ENCODE measurements at places on chromosomes 5 and 9.

DNA sequence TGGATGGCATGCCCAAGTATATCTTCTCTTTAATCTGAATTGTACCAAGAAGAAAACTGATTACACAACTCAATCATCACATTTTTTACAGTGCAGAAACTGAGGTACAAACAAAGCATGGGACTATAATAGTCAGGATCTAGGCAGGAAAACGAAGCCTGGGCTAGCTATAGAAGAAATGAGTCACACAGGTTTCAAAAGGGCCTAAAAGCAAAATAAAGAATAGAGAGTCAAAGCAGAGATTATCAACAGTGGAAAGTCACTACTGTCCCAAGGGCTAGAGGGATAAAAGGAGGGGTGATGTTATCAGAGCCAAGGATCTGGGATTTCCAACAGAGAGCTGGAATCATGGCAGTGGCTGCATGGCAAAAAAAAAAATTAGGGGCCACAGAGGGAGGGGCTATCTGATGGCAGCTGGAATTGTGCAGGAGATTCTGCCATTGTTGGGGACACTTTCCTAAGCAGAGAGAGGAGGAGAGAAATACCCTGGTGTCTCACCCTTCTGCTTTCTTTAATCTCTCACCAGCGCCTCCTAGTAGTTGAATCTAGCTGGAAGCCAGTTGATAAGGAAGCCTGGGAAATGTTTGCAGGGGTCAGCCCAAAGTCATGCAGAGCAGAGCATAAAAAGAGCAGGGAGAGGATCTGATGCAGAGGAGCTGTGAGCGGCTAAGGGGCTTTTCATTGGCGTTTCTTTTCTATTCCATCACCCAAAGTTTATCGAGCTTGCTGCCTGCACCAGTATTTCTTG, 343.2 kb downstream of the ACTL7B start:
- DNase-seq: no peak

DNA sequence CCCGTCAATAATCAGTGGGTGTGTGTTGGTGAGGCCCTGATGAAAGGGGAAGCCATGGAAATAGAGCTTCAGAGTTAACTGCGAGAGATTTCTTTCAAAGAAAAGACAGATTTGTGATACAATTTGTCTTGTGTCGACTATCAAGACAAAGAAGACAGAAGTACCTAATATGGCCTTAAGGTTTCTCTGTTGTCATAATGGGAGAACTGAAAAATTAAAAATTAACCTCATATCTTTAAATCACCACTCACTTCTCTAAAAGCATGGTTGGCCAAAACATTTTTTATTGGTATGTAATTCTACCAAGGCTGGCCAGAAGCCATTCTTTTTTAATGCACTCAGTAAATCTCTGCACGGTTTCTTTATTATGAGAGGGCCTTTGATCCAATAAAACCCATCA, 282.9 kb upstream of the WWC1 start:
- no peak for DNase-seq

DNA sequence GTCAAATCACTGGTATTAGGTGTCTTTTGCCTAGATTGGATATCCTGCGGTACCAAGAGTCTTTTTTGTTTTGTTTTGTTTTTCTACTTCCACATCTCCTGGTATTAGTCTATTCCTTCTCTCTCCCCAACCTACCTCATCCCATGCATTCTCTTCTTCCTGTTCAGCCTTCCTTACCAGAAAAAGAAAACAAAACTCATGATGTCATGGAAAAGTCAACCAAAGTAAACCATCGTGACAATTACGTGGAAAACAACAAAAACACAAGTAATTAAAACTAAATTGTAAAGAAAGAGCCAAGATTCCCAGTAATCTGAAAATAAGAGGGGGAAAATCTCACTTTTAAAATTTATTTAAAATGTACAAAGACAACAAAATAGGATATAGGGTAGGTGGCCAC, 38.3 kb downstream of the TMEM167A start:
- no peak for DNase-seq

DNA sequence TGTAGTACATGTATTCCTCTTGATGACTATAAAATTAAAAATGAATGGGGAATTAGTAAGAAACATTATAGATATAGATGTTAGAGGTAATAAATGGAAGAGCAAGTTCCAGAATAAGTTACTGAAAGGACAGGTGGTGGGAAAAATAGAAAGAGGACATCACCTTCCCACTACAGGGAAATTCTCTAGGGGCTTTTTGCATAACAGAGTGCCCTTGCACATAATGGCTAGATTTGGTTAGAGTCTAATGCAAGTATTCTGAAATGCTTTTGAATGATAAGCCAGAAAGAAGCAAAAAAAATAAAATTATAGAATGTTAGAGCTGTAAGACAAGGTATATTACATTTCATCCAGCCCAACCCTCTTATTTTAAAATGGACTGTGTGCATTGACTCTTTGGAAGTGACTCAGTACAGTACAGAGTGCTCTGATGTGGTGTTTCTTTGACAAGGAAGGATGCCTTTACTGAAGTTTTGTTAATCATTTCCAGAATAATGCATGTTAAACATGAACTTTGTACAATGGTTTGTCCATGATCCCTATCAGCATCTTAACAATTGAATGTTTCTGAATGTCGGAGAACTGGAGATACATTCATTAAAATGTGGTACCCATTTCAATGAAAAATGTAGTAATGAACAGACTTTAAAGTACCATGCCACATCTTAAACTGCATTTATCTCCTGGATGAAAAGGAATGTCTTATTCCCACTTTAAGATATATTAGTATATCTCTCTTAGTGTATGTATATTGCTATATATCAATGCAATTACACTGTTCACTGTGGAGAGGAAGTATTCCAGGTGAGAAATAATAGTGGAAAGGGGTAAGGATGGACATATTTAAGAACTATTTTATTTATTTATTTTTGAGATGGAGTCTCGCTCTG, 391.1 kb downstream of the ADGRV1 start:
- no peak for DNase-seq

- DNase-seq: no peak
Measured at GRCh38 chr9:98504298-98505282, 204.1 kb downstream of the GABBR2 start.

GRCh38 chr5:154625031-154625430, 130.1 kb upstream of the LARP1 start:
- no peak for DNase-seq

- no peak for DNase-seq
Measured at GRCh38 chr5:156128026-156128425, 198.9 kb upstream of the SGCD start.

DNA sequence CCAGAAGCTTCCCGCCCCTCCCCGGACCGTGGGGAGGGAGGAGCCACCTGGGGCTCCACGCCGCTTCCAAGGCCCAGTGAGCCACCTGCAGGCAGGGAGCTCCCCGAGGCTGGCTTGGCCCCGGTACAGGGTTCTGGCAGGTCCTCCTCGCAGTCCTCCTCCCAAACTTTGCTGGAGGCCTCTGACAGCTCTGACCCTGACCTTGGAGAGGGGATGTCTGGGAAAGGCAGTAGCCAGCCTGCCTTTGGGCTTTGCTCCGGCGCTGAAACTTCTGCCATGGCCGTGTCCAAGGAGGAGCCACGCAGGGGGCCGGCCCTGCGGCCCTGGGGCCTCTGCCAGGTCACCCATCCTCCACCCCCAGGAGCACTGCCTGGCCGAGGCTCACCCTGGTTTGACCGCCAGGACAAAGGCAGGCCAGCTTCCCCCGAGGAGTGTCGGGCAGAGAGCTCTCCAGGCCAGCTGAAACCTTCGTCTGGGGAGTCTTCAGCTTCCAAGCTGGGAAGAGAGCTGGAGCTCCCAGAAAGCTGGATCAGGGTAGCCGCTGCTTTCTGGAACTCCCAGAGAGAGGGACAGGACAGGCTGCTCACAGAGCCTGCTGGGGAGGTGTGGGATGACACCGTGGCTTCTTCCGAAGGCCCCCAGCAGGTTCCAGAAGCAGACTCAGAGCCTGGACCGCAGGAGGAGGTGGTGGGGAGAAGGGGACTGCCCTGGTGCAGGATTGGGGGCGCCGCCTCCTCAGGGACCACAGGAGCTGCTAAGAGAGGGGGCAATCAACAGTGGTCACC, 9.0 kb upstream of the QSOX2 start:
- DNase-seq: no peak

DNA sequence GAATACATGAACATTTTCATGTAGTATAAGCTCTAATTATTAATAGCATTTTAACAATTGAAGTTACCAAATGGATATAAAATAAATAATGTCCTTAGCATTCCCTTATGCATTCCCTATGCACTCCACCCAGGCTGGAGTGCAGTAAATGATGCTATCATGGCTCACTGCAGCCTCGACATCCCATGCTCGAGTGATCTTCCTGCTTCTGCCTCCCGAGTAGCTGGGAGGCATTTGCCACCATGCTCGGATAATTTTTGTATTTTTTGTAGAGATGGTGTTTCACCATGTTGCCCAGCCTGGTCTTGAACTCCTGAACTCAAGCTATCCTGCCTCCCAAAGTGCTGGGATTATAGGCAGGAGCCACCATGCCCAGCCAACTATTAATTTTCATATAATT, 184.0 kb downstream of the PBX3 start:
- no peak for DNase-seq

- no peak for DNase-seq
Measured at GRCh38 chr9:35067056-35067455, 5.4 kb downstream of the VCP start.

DNA sequence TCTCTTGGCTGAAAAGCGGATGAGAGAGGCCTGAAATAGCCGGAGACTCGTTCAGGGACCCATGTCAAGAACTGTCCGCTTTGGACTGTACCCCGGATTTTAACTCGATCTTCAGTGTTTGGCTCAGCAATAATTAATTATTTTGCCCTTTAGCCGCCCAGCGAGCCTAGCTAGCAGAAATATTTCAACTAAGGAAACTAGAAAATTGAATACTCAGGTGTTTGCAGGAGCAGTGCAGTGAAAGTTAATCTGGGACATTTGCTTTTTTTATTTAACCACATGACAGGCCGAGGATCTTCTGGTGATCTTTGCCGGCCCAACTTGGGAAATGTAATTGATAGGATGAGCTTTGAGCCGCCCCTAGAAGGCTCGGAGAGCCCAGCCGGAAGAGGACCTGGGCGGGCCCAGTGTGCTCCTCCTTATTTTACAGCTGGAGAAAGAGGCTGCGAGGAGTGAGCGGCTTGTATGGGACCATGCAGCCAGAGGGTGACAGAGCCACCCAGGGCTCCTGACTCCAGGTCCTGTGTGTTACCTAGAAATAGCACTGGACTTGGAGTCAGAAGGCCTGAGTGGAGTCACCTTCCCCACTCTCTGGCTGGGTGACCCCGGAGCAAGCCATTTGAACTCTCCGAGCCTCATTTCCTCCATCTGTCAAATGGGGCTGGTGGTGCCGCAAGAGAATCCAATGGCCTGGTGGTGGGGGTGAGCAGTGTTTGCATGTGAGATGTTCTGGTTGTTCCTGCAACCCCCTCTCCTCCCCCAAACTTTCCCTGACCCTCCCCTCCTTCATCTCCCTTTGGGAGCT, 2.4 kb downstream of the PPARGC1B start:
- DNase-seq: no peak

DNA sequence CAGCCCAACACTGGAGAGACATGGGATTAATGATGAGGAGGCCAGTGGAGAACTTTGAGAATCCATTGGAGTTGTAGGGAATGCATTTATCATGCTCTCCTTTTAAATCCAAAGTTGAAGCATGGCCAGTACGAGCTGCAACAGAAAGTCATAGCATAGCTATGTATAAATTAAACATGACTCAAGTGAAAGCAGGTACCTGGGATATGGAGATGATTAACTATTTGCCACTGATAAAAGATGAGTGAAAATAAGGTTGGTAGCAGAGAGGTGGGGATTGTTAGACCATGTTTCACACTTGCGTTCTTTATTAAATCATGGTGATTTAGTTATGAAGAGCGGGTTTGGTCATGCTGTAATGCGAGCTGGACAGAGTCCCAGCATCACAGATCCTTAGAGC, 189.6 kb downstream of the ARHGEF28 start:
- DNase-seq: no peak

GRCh38 chr5:3033033-3033755, 281.7 kb upstream of the IRX2 start:
- no peak for DNase-seq

DNA sequence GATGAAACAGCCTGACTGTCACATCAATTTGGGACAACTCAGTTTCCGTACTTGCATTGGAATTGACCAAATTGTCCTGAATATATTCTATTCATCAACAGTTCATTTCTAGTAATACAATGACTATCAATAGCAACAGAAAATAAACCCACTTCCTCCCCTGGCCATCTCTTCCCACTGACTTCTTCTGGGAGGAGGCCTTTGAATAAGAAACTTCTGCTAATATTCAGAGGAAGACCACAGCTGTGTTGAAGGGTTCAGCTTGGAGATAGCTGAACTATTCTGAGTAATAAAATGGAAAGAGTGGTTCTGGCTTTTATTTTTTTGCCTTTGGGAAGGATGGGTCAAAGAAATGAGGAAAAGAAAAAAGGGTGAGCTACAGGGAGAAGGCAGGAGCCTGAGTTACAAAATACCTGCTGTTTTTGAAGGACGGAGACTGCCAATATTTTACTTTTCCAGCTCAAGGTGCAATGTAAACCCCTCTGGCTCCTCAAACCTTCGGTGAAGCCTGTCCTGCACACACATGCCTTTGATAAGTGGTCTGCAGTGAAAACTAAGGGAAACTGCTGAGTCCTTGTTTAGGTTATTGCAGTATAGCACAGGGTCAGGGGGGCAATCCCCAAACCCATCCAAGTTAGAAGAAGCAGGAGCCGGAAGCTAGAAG, 29.9 kb downstream of the FYB1 start:
- DNase-seq: no peak

- DNase-seq: no peak
Measured at GRCh38 chr9:34493972-34494535, 28.7 kb downstream of the ENHO start.

DNA sequence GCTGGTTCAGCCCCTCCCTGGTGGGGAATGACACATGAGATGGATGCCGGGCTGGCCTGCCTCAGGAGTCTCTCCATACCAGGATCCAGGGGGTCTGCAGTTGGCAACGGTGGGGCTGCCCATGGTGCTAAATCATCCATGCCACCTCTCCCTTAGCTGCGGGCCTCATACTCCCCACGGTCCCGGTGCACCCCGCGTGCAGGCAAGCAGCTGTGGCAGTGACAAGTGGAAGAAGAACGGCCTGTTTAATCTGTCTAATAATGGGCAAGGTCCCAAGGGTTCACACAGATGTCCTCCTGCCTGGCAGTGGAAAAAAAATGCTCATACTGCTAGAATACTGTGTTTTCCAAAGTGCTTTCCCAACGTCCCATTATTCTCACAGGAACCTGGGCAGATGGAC, 196.9 kb upstream of the PANK3 start:
- no peak for DNase-seq

GRCh38 chr5:57085306-57086081, 88.4 kb upstream of the GPBP1 start:
- DNase-seq: no peak
